WTC11 (cell line): ENCODE measurements at places on chromosomes 7 and 10. TPM values are rescaled to one million over a fixed set of nuclear protein-coding genes. Genes with fewer than 3 reads are reported as not detected.

- H3K36me3 ChIP-seq: peaks cover 18% of the 10 kb centered on the region
- H3K27ac ChIP-seq: peak within 1 kb of the TSS; percentile 92
- peaks cover 29% of the 10 kb centered on the region for H3K4me1 ChIP-seq
- peak; percentile 61 for DNase-seq
- no peaks in the 10 kb centered on the region for H3K27me3 ChIP-seq
Observed at GRCh38 chr10:91909117-91909677, at the start of gene FGFBP3. Gene FGFBP3, minus strand, starts transcription at chr10:91909486. Its CDS starts 517 bp downstream, at chr10:91908969.

DNA sequence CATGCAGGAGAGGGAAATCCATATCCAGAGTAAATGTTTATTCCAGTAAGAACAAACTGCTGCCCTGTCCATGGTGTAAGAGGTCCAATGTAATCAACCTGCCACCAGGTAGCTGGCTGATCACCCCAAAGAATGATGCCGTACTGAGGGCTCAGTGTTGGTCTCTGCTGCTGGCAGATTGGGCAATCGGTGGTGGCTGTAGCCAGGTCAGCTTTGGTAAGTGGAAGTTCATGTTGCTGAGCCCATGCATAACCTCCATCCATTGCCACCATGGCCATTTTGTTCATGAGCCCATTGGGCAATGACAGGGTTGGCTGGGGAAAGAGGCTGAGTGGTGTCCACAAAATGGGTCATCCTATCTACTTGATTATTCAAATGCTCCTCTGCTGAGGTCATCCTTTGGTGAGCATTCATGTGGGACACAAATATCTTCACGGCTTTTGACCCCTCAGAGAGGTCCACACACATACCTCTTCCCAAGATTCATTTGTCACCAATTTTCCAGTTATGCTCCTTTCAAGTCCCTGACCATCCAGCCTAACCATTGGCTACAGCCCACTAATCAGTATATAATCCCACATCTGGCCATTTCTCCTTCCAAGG, 23.3 kb upstream of the PAPSS2 start:
- H3K4me1 ChIP-seq: peaks cover 11% of the 10 kb centered on the region
- DNase-seq: no peak
- H3K27ac ChIP-seq: no peak overlapping the region
- H3K27me3 ChIP-seq: peaks cover 2% of the 10 kb centered on the region; the same call in 1 of the 2 replicates
- H3K36me3 ChIP-seq: peaks cover 18% of the 10 kb centered on the region

The GNAT3 gene
- total RNA-seq: not detected in 3 replicates

The ARHGEF5 gene
- total RNA-seq: 80.1 to 115 TPM (median 104 TPM) in 3 replicates

The C10orf120 gene
- not detected in 3 replicates for total RNA-seq

The CDH23 gene
- 2.1 to 3.1 TPM (median 2.9 TPM) in 3 replicates for total RNA-seq

DNA sequence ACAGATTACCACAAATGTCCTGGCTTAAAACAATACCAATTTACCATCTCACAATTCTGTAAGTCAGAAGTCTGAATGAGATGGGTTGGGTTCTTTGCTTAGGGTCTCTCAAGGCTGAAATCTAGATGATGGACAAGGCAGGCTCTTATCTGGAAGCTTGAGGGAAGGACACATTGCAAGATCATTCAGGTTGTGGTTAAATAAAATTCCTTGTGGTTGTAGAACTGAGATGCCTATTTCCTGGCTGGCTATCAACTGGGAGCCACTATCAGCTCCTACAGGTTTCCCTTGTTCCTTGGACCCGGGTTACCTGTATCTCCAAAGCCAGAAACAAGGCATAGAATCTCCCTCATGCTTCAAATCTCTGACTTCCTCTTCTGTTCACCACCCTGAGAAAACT, 148.4 kb downstream of the MDFIC start:
- H3K27me3 ChIP-seq: no peaks in the 10 kb centered on the region
- DNase-seq: no peak

- peaks cover 47% of the 10 kb centered on the region for H3K36me3 ChIP-seq
- H3K4me3 ChIP-seq: no peak overlapping the region
- no peak overlapping the region for H3K27ac ChIP-seq
Observed at GRCh38 chr7:94401428-94401814, 6.7 kb downstream of the COL1A2 start.

The RSPH10B2 gene
- 0.25 to 0.44 TPM in 2 of 3 replicates, not detected in the other for total RNA-seq

GRCh38 chr10:98077223-98077622, 46.8 kb upstream of the CRTAC1 start:
- H3K4me3 ChIP-seq: no peak overlapping the region
- H3K36me3 ChIP-seq: no peaks in the 10 kb centered on the region
- DNase-seq: no peak
- no peaks in the 10 kb centered on the region for H3K4me1 ChIP-seq
- H3K27ac ChIP-seq: no peak overlapping the region

GRCh38 chr7:73844131-73844547, 1.8 kb upstream of the METTL27 start:
- no peaks in the 10 kb centered on the region; the same call in 1 of the 2 replicates for H3K27me3 ChIP-seq
- H3K4me3 ChIP-seq: no peak overlapping the region
- H3K36me3 ChIP-seq: peaks cover 2% of the 10 kb centered on the region; the same call in 1 of the 2 replicates
